ENCODE measurements at places on chromosomes 6 and 20.

DNA sequence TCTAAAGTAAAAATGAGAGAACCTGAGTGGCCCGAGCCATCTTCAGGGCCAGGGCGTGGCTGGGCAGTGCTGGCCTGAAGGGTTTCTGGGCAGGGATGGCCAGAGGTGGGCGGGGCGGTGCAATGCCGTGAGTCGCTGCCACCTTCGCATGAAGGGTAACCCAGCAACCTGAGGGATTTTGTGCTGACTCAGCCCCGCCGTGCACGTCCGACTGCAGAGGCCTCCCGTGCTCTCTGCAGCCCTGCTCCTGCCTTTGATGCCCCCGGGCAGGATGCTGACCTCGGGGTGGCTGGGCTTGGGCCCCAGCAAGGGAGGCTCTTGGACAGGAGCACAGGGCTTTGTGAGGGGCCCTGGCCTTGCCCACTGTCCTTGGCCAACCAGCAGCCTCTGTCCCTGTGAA is 81.7 kb upstream of the GATA5 start:
- DNase-seq: no peak

- DNase-seq: peak; percentile 7
These were observed 367.8 kb downstream of the ZFAND3 start for GRCh38 chr6:38187325-38187724.

- DNase-seq: peak; percentile 81
These were observed 62.6 kb downstream of the BACH2 start for GRCh38 chr6:90233994-90234393.

DNA sequence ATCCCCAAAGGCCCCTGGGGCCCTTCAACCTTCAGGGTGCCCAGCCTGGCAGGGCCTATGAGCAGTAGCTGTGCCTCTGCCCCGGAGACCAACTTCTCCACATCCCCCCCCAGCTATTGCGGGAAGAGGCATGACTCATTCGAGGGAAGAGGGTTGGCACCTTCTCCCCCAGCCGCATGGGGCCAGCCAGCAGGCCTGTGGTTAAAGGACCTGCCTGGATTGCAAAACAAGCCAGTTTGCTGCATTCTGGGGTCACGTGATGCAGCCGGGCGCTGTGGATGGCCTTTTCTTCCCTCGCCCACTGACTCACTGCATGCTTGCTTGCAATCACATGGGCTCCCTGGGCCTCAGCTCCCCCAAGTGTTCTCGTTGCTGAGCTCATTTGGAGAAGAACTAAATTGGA is 182.5 kb downstream of the MAFB start:
- DNase-seq: peak; percentile 34

DNA sequence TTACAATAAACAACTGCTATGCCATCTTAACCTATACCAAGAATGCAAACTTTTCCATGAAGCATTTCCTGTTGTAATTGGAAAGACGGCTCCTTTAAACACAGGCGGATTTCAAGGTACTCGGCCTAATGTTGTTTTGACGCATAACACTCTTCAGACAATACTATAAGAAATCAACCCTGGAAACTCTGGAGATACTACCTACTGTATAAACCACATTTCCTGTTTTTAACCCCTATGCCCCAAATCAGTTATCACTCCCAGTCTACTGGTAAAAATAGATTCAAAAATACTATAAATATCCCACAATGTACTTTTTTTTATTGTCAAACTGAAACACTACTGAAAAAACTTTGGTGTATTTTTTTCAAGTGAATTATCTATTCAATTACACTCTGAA is 118.1 kb downstream of the IRF4 start:
- DNase-seq: no peak

DNA sequence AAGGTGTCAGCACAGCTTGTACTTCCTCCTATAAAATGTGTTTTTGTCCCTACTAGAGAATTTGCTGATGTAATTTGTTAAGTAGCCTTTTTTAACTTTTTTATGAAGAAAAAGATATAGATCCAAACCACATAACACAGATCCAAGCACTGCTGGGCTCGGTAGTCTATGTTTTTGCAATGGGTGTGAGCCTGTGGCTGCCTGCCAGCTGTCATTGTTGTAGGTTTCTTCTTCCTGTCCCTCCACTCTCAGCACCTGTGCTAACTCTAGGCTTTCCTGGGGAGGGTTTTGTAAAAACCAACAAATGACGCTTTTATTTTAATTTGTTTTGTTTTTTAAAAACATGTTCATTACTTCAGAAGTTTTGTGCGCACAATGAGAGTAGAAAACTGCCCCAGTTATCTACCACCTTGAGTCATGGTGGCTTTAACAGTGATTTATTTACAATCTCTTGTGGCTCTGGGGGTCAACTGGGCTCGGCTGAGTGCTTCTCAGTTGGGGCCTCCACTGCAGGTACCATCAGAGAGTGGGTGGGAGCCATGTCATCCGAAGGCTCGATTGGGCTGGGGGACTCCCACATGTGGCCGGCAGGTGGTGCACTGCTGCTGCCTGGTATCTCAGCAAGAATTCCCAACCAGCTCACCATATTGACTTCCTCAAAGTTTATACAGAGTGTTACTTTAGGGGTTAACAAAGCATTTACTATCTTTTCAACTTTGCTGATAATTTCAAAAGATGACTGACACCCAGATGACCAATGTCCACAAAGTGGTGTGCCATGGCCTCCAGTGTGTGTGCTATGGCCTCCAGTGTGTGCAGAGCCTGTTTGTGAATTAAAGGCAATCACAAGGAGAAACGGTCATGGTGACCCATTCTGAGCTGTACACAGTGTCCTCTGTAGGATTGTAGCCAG is 3.0 kb upstream of the CCR6 start:
- DNase-seq: no peak

DNA sequence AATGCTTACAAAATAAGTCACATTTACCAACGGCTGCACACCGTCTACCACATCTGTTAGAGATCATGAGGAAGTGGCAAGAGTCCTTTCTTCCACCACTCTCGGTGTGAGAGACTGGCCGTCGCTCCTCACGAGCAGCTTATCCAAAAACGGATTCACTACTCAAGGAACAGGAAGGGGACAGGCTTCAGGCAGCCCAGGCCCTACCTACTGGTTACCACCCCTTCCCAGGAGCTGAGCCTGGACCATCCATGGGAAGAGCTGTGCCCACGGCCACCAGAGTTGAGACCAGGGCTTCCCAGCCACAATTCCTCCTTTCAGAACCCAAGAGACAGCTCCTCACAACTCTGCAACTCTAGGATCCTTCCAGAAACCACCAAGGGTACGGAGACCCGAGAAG is 37.0 kb downstream of the FOXF2 start:
- DNase-seq: no peak

DNA sequence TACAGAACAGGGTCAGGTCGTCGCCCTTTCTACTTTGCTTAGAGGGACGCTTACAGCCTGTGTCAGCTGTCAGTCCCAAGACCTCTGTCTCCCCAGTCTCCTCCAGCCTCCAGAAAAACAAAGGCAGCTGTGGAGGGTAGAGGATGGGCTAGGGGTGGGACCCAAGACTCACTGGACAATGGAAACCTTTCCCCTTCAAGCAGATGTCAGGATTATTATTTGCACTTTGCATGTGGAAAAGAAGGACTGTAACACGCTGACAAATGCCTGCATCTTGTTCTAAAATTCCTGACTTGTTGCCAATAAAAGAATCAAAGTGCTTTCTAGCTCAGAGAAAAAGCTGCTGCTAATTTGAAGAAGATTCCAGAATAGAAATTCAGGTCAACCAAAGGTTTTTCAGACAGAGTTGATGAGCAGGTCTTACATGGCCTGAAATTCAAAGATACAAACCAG is 58.7 kb downstream of the SNX5 start:
- no peak for DNase-seq

GRCh38 chr6:159053781-159054398 is 9.1 kb upstream of the TAGAP start:
- DNase-seq: no peak

DNA sequence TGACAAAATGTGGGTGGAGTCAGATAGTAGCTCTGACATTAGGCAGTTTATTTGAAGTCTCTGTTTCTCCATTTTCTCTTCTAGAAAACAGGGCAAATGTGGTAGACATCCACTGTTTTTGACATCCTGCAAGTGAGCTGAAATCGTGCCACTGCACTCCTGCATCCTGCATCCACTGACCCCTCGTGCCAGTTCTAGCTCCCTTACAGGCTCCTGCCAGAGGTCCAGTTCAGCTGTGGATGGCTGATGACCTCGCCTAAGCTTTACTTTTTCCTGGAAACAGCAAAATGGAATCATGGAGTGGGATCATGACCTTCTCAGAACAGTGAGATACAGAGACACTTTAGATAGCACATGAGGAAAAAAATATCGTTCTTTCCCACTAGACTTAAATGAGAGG is 58.5 kb downstream of the TULP4 start:
- no peak for DNase-seq

DNA sequence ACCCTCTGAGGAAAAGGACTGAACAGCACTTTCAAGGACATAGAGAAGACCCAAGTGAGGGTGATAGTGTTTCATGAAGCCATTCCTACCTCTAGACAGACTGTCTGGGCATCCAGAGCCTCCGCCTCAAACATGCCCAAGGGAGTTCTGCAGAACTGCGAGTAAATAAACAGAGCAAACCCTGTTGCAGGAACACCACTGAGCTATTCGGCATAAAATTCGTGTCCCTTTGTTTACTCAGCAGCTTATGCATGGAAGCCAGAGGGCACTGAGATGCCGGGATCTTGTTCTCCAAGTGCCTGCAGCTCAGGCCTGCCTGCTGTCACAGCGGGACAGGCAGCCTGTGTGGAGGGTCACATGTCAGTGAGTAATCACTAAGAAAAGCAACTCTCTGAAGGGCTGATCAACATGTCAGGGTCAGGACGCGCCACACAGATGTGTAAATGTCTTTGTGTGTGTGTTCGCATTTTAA is 164.9 kb upstream of the HEY2 start:
- DNase-seq: no peak

GRCh38 chr20:24708411-24709295 is 239.2 kb downstream of the SYNDIG1 start:
- DNase-seq: no peak

DNA sequence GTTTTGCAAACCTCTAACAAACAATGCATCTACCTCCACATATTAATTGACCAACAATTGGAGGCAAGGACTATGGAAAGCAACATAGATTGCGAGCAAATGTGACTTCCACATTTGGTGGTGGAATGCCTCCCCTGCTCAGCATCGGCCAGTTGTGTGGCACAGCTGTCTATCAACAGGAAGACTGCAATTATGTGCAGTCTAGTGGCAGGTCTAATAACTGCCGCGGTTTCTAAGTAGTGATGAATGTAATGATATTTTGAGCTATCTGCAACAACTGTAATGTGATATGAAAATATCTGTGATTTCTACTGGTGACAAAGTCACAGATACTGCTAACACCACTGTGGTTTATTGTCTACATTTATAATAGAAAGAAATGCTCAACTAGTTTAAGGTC is 56.8 kb downstream of the NCR2 start:
- no peak for DNase-seq

- DNase-seq: no peak
These were observed 41.1 kb downstream of the SUN5 start for GRCh38 chr20:32963176-32963575.

GRCh38 chr6:89939144-89939543 is 44.9 kb downstream of the GJA10 start:
- peak; percentile 25 for DNase-seq

DNA sequence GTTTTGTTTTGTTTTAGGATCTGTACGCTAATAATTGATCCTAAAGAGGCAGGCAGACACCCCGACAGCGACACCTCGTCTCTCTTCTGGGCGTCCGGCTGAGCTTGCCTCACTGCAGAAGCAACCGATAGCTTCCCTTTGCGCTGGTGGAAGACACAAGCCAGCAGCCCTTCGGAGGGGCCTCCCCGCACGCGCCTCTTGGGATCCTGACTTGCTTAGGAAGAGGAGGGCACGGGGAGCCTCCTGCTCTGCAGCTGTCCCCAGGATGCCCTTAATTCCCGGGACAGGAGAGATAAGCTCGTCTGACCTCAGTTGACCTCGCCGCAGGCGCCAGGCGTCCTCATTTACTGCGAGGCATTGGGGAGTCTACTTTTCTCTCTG is 94.0 kb downstream of the CD83 start:
- DNase-seq: peak; percentile 60

- DNase-seq: peak; percentile 29
These were observed 631 bp downstream of the PLCB1 start for GRCh38 chr20:8132484-8133309.

- DNase-seq: no peak
These were observed 11.0 kb downstream of the TREML2 start for GRCh38 chr6:41189967-41190366.

- no peak for DNase-seq
These were observed 47.6 kb downstream of the PPP1R3G start for GRCh38 chr6:5132731-5133130.

GRCh38 chr6:68368845-68369244 is 266.2 kb upstream of the ADGRB3 start:
- no peak for DNase-seq

GRCh38 chr6:85581572-85581971 is 12.1 kb downstream of the SNX14 start:
- no peak for DNase-seq

- peak; percentile 54 for DNase-seq
These were observed 1383.5 kb upstream of the DEFB115 start for GRCh38 chr20:29873946-29874345.

- DNase-seq: no peak
These were observed 8.8 kb downstream of the CDKAL1 start for GRCh38 chr6:20542927-20543602.

- DNase-seq: no peak
These were observed 41.3 kb downstream of the TAF8 start for GRCh38 chr6:42091718-42092023.

DNA sequence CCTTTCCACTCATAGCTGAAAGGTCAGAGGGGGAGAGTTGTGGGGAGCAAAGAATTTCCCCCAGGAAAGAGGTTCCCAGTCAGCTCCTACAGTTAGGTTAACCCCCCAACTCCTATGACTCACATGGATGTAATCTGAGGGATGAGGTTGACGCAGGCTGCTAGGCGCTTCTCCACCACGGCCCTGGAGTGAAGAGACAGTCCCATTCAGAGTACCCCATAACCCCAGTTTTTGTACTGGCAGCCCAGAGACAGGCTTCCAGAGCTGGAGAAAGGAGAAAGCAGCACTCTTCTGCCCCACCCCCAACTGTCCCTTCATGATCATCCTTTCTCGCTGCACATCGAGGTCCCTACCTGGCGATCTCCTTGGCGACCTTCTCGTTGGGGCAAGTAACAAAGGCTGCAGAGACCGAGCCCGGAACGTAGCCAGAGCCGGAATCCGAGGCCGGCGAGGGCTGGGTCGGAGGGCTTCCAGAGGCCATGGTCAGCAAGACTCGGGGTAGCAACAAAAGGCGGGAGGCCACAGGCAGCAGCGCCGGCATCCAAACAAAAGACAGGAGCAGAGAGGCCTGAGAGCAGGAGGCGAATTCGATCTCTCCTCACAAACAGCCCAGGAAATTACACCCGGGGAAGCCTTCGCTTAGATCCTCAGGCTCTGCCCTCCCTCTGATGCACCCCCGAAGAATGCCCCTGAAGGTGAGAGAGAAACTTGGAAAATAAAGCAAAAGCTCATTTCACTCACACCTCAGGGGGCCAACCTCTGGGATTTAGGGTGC is 592 bp downstream of the CUTA start:
- DNase-seq: peak; percentile 46

DNA sequence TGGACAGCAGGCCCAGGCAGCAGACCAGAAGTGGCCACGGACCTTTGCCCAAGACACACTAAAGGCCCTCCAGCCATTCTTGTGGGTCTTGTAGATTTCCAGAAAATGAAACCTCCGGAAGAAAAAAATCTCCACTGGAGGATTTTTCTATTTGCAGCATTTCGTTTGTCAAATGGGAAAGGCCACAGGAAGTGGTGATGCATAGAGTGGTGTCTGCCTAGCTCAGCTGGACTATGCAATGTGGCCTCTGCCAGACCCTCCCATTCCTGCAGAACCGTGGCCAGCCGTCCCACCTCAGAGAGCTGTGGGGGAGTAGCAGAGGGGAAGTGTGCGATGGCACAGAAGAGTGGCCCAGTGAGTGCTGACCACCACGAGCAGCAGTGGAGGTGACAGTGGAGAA is 24.0 kb upstream of the INSM1 start:
- DNase-seq: no peak
